ENCODE measurements at places on chromosomes 3 and 15.

GRCh38 chr3:48268936-48269561 lies 28.1 kb downstream of the ZNF589 start:
- peak; percentile 79 for DNase-seq

DNA sequence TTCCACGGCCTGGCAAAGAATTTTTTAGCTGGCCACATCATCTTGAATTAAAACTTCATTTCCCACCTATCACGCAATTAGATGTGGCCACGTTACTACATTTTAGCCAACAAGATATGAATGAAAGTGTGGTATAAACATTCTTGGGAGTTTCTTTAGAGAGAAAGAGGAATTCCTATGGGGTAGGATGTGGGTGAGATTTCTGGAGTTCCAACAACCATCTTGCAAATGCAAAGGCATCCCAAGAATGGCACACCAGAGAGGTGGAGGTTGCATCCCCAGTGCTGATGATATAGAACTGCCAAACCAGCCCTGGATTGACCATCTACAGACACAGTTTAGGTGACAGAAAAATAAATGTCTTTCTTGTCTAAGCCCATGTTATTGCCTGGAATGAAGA lies 66.3 kb upstream of the AKAP13 start:
- DNase-seq, result no peak

DNA sequence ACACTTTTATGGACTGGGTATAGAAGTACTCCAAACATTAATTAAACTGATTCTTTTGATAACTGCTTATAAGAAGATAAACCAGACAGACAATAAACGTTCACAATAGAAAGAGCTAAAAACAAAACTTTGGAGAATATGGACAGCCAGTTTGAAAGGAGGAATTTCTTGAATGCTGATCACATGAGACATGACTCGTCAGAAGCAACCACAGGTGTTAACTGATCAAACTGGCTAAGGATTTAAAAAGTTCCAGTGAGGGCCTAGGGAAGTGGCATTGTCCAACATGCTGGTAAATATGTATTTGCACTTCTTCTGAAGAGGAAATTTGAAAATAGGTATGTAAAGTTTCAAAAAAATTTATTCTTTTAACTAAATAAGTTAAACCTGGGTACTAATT lies 29.4 kb upstream of the AP3B2 start:
- no peak for DNase-seq

DNA sequence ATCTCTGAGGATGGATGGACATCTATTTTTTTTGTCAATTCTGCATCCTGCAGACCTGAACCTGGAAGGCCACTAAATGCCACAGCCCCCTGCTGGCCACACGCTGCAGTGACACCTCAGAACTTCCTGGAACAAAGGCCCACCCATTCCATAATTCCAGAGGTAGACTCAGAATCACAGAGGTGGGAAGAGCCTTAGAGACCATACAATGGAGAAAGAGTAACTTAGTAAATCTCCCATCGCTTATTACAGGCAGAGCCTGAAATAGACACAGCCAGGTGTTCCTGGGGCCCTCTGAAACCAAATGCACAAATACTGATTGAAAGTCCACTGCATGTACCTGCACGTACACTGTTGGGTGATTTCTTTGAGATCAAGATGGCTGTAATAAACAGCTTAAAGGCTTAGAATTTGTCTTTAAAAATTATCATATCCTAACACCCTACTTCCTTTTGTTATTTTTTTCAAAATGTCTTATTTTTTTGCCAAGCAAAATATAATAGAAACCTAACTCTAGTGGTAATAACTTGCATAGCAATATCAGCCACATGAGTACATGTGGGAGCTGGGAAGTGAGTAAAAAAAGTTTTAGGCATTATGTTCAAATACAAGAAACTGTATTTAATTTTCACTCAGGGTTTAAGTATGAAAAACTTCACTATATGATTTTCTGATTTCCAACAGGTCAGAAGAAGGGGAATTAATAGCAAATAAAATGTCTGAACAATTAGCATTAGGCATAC lies 62.7 kb downstream of the EOMES start:
- DNase-seq, result peak; percentile 28

GRCh38 chr3:77373619-77374018 lies 333.7 kb downstream of the ROBO2 start:
- no peak for DNase-seq

GRCh38 chr15:71226536-71227455 lies 111.5 kb downstream of the THSD4 start:
- no peak for DNase-seq

DNA sequence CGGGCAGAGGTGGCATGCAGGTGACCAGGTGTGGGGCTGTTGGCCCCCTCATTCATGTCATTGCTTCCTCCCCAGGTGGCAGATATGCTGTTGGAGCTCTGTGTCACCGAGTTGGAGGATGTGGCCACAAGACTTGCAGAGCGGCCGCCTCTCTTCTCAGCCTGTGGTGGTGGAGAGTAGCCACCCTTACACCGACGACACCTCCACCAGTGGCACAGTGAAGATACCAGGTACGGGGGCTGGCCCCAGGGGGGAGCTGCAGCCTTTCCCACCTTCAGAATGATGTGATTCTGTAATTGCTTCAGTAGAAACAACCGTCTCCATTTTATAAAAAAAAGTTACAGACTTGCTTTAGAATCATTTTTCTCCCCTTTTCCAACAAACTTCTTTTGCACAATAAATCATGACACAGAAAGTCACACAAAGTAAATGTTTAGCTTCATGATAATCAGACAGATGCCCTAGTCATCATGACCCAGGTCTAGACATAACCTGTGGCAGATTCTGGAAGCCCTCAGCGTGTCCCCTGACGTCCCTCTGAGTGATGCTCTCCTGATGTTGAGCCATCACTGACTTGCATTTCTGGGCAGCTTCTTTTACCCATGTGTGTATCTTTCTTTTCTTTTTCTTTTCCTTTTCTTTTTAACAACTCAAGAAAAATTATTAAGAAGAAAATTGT lies 76.0 kb upstream of the FAN1 start:
- DNase-seq, result no peak

GRCh38 chr15:69819371-69819770 lies 278.3 kb downstream of the TLE3 start:
- no peak for DNase-seq

Data from stimulated activated CD4-positive, alpha-beta T cell treated with anti-CD3 and anti-CD28 coated beads, Interleukin-1b, Interleukin-23, amount 100 ng/mL, for 48 hours (primary cell).